Right ventricle myocardium superior (tissue), 1 donor: ENCODE measurements at places on chromosomes 4 and X.
A peak's percentile ranks its signal among the peaks of the same experiment; 100 is the strongest.

GRCh38 chrX:40628506-40628905 is 5.3 kb downstream of the MPC1L start:
- DNase-seq = no peak

DNA sequence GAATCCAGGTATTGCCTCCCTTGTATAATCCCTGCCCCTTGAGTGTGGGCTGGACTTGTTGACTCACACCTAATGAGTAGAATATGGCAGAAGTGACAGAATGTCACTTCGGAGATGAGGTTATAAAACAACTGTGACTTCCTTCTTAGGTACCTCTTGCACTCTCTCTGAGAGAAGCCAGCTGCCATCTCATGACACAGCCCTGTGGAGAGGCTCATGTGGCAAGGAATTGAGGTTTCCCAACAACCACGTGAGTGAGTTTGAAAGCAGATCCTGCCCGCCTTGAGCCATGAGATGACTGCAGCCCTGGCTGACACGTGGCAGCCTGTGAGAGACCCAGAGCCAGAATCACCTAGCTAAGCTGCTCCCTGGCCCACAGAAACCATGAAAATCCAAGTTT is 13.5 kb downstream of the ASB11 start:
- peak; percentile 47 for DNase-seq

DNA sequence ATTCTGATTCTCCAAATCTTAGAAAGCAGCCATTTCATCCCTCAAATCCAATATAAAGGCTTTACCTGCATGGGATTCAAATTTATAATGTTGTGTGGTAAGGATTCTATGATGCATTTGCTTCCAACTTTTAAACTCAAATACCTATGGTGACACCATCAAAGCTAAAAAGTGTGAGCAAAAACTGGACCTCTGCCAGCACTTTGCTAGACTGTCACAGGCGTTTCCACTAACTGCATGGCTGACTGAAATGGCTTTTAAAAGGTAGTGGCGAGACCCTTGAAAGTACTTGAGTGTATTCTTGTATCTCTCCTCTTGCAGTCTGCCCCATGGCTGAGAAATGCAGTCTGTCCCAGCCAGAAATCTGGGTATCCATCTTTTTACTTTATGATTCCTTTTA is 169.4 kb downstream of the AMELX start:
- DNase-seq = no peak

DNA sequence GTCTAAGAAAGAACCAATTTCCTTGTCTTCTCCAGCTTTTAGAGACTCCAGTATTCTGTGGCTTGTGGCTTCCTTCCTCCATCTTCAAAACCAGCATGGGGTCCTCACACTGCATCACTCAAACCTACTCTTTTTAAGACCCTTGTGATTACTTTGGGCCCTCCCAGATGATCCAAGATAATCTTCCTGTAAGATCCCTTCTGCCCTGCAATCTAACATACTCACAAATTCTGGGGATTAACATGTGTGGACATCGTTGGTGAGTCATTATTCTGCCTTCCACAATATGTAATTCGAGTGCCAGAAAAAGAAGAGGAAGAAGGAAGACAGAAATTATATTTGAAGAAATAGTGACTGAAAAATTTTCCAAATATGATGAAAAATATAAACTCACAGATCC is 47.9 kb downstream of the BEND4 start:
- no peak for DNase-seq

GRCh38 chr4:158217763-158218162 is 7.5 kb downstream of the TMEM144 start:
- no peak for DNase-seq

- DNase-seq = no peak
These were observed 299.1 kb upstream of the ANKRD50 start for GRCh38 chr4:125011646-125012045.

GRCh38 chrX:6382284-6382683 is 152.6 kb downstream of the VCX3A start:
- DNase-seq = no peak

GRCh38 chr4:9735515-9735914 is 45.9 kb upstream of the DRD5 start:
- no peak for DNase-seq

DNA sequence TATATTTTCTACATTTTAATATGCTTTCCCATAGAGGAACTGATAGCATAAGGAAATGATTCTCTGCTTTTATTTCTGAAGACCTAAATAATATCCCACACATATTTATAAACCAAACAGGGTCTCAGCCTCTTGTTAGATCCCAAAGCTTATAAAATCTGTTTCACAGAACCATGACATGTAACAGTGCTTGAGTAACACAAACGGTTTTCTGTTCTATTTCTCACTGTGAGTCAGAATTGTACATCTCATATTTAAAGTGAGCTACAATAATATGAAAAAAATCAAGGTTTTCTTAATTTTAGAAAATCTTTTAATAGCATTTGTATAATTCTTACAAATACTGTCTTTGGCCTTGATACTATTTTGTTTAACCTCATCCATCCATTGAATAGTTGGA is 51.2 kb downstream of the NR3C2 start:
- no peak for DNase-seq

GRCh38 chrX:41779030-41779564 is 55.1 kb downstream of the GPR82 start:
- no peak for DNase-seq

DNA sequence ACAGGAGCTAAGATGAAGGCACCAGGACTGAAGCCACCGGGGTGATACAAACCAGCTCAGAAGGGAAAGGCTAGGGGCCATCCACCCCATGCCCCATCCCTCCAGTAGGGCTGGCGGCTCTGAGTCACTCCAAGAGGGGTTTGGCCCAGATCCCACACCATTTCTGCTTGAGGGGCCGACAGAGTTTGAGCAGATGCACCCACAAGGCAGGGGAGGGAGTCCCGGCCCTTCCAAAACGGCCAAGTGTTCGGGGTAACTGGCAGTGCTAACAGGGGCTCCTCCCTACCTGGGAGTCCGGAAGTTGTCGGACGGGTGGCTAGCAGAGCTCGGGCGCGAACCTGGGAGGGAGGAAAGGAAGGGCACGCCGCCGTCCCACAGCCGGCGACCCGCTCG is 412 bp downstream of the SLC10A3 start:
- no peak for DNase-seq

GRCh38 chr4:99617374-99617773 is 40.3 kb downstream of the C4orf54 start:
- DNase-seq = no peak

DNA sequence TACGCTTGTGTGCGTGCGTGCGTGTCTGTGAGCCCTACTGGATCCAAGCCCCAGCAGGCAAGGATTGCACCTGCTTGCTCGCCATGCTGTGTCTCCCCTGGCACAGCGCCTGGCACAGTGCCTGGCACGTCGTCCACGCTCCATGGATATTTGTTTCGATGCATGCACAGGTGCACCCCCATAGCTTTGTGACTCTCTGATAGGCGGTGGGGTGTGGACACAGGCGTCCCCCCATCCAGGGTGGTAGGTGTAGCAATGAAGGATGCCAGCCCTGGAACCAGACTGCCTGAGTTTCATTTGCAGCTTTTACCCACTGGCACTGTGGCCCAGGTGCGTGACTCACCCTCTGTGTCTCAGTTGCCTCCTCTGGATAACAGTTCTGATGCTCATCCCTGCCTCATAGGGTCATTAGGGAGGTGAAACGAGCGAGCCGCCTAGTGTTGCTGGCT is 20.2 kb downstream of the PIGG start:
- DNase-seq = no peak

- DNase-seq = no peak
These were observed 770.4 kb upstream of the NDST4 start for GRCh38 chr4:115883847-115884246.

DNA sequence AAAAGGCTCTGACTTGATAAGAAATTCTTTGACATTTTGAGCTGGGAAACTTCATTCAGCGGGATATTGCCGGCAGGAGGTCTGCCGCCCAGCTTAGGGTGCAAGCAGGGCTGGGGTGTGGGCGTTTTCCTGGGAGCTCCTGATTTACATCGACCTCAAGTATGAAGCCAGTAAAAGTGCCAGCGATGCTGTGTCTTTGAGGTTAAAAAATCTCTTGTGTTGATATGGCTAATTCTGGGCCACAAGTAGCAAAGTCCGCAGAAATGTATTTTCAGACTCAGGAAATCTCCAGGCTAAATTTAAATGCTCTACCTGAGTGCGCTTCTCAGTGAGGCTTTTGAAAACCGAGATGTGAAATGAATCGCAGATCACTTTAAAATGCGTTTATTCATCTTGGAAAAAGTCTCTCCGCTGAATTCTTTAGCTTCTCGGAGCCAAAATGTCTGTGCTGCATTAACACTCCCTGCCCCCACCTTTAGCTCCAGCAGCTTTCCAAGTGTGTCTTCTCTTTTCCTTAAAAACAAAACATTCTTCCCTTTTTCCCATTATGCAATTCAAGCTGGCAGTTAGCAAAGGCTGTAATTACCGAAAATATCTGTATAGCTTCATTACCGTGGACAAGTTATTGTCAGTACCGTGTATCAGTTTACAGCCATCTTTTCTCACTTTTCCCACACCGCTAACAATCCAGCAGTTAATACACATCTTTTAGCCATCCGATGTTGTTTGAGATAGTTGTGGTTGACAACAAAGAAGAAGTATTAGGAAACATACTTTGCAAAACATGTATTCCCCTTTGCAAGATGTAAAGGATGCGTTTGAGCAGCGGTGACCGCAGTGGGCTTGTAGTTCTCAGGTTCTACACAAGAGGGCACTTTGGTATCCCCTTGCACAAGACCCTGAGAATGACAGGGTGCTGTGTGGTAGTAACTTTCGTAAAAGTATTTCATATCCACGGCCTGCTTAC is 136.0 kb upstream of the STX18 start:
- DNase-seq = no peak

DNA sequence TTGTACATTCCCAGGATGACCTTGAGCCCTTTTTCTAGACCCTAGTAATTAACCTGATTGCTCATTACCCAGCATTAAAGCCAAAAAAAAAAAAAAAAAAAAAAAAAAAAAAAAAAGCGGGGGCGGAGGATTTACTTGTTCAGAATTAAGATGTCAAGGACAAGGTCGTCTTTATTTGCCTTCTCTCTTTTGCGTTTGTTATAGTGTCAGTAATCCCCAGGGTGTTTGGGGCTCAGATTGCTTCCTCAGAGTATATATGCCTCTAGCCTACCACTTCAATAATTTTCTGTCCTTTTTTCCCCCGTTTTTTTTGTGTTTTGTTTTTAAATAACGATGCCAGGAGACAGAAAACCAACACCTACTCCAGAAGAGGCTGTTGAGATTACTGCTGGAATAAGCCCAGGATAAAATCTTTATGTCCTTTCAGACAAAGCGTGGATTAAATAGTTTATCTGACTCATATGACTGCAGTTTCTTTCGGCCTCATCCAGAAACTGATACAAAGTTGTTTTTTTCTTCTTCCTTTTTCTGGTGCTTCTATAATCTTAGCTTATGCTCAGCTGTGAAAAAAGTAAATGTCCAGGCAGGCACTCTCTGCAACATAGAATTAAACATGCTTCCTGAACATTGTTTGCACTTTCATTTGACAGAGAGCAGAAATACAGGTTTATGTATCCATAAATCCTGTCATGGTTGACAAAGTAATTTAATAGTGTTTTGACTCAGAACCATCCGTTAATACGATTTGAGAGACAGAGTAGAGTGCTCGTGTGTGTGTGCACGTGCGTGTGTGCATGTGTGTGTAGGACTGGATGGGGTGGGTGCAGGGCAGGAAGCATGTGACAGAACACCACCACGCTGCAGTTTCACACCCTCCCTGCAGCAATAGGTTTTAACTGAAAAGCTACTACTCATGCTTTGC is 138.6 kb downstream of the AFF1 start:
- DNase-seq = peak; percentile 51

GRCh38 chr4:53601251-53601764 is 10.0 kb upstream of the LNX1 start:
- no peak for DNase-seq

DNA sequence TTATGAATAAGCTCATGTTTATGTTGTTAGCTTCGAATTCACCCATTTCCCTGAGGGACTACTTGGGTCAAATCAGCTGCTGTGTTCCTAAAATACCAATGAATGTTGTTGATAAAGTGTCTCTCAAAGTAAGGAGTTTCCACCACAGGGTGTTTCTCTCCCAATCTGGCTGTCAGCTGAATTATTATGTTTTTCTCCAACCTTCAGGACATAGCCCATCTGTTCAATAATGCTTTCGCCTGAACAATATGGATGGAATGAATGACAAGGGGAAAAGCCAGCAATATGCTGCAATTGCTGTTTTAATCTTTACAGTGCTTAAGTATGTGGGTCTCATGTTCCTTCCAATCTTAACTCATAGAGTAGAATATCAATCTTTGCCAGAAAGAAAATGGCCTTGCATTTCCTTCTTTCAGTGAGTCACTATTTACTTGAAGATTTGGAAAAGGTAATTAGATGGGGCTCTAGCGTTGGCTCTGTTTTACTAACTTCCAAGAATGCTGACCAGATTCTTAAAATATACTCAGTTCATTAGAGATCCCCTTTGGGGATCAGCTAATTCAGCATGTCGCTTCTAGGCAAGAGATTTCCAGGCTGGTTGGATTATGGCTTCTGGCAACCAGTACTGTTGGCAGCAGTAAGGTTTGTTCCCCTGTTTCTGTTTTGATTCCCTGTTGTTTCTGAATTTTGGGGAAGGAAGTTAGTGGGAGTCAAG is 410.5 kb downstream of the PPP3CA start:
- no peak for DNase-seq

DNA sequence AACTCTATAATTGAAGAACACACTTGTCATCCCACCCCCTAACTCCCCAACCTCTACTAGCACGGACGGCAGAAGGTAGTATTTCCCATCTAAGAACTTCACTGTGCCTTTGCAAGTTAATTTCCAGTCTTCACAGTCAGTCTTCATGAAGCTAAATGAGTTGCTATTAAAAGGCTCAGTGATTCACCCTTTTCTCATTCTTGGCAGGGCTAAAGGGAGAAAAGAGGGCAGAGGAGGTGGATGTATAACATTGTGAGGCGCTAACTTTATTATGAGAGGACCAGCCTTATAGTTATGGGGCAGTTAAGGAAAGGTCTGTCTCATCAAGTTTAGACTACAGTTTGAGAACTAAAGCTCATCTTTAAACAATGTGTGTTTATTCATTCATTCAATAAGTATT is 161.0 kb upstream of the S100G start:
- no peak for DNase-seq

DNA sequence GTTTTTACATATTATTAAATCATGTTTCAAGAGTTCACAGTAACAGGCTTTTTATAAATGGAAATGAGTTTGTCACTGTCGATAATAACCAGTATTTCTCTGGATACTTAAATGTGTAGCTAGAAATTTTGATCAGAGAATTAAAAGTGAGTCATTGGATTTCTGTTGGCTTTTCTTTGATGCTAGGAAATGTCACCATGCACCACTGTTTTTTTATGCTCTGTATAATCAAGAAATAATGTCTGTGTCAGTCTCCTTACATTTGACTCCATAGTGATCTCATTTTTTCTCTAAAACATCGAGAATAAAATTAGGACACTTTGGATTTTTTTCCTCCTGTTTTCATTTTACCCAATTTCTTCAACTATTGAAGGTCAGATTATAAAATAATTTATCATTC is 234.2 kb downstream of the RAPGEF2 start:
- no peak for DNase-seq

DNA sequence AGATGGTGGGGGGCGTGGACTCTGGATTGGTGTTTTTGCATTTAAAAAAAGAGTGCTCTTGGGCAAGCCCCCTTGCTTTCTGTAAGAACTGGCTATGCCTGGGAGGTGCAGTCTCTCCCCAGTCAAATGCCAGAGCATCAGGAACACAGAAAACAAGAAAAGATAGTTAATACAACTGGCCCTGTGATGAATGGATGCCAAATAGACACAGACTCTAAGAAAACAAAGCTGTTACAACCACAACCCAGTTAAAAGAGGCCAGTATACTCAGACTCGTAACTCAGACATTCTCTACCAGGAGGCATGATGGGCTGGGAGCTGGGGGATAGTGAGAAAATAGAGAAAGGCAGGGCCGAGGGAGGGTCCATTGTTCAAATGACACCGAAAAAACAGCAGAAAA is 32.5 kb upstream of the C1QTNF7 start:
- no peak for DNase-seq
